ENCODE measurements at places on chromosomes 2 and 18.

- DNase-seq, result no peak
These were observed 1.2 kb downstream of the FBXO41 start for GRCh38 chr2:73282924-73283544.

GRCh38 chr2:155665704-155666103 is 666.8 kb downstream of the NR4A2 start:
- DNase-seq, result no peak

DNA sequence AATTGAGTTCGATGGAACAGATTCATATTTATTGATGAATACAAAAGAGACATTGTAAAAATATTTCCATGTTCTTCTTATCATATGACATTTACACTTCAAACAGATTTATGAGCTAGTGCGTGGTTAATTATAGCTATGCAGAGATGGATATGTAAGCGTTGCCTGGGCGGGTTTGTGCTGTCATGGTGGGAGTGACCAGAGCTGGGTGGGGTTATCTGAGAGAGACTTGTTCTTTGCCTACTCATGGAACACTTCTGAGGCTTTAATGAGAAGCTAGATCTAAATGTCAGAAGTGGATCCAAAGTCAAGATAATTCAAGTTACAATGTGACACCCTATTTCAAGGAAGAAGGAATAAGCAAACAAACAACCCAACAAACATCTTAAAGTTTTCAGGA is 162.3 kb upstream of the ZEB2 start:
- no peak for DNase-seq

- DNase-seq, result no peak
These were observed 132.3 kb upstream of the TNP1 start for GRCh38 chr2:216992056-216992675.
